ENCODE measurements at places on chromosomes 7 and 10.

DNA sequence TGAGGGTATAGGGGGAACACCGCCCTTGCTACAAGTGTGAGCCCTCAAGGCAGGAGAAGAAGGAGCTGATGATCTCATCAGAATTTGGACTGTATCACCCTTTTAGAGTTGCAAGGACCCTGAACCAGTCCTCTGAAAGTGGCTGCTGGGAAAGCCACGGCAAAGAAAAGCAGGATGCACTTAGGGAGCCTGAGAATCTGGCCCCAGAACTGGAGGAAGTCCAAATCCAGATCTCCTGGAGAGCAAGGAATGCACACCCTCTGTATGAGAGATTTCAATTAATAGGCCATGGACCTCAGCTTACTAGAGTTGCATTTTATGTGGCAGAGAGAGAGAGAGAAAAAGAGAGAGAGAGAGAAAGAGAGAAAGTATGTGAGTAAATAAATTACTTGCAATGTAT lies 662.9 kb downstream of the CCSER2 start:
- no peak for DNase-seq

DNA sequence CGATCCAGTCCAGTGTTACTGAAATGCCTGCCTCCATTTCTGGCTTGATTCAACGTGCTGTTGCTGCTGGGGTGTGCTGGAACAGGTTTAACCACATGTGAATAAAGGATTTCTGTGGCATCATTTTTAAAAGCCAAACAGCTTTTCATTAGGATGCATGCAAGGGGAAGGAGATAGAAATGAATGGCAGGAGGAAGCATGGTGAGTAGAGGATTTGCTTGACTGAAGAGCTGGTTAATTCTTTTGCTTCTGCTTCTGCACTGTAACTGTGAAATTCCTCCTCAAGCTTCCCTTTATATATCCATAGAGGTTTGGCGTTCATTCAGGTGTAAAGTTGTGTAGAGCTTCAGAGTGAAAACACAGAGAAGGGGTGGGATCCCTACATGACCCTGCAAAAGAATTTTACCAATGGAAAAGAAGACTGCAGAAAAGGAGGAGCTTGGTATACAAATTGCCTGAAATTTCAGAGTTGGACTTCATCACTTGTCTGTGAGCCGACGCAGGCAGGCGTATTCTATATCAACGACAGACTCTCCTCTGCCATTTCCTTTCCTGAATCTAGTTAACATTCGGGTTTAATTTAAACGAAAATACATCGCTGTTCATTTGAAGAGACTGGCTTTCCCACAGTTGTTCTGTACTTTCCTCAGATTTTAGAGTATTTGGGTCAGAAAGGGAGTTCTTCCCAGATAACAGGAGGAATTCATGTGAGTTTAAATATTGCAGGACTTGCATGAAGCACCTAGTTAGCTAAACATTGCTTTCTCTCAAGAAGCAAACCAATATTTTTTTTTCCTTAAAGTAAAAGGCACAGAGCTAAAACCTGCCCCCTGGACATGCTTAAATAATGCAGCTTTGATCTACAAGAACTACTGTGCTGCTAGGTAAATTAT lies at the start of gene SOSTDC1:
Gene SOSTDC1 (minus strand): TSS at position 270 of the 893 bp plus-strand sequence. CDS start 70 bp downstream, at position 200.
- no peak for DNase-seq

DNA sequence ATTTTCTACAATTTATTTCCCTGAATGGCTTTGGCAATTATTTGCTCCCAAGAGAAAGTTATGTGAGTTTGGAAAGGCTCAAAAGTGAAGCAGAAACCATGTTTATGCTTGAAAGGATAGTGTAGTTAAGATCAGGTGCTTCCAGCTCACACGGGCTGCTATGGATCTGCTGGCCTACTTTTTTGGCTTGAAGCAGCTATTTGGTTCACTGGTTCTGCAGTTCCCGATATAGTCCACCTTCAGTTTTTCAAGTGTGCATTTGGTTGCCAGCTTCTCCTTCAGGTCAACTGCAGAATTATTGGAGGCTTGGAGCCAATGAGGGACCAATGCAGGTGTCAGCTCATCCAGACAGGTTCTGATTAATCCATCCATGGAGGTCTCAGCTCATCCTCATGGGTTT lies 484.3 kb upstream of the SEMA3A start:
- no peak for DNase-seq

- no peak for DNase-seq
Measured at GRCh38 chr7:116139807-116140206, 70.5 kb upstream of the TES start.

DNA sequence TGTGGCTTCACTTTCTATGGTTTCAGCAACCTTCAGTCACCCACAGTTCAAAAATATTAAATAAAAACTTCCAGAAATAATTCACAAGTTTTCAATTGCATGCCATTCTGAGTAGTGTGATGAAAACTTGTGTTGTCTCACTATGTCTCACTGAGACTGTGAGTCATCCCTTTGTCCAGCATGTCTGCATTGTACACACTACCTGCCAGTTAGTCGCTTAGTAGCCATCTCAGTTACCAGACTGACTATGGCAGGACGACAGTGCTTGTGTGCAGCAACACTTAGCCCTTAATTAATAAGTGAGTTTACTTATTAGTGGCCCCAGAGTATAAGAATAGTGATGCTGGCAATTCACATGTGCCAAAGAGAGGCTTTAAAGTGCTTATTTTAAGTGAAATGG lies 22.5 kb downstream of the CCDC186 start:
- DNase-seq: no peak

DNA sequence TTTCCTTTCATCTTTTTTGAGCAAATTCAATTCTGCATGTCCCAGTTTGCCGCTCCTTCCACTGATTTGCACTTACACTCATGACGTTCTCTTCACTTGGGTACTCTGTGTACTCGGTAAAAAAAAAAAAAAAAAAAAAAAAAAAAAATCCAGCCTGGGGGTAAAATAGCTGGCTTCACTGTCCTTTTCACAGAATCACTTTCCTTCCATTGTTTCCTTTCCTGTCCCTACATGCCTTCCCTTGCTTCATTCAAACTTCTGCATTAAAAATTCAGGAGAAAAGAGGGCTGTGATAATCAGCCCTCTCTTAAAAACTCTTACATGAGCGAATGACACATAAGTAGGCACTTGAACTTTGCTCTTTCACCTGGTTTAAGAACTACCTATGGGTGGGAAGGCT lies 8.7 kb downstream of the ANKRD1 start:
- no peak for DNase-seq

GRCh38 chr7:26489391-26489790 lies 197.7 kb downstream of the SNX10 start:
- no peak for DNase-seq

DNA sequence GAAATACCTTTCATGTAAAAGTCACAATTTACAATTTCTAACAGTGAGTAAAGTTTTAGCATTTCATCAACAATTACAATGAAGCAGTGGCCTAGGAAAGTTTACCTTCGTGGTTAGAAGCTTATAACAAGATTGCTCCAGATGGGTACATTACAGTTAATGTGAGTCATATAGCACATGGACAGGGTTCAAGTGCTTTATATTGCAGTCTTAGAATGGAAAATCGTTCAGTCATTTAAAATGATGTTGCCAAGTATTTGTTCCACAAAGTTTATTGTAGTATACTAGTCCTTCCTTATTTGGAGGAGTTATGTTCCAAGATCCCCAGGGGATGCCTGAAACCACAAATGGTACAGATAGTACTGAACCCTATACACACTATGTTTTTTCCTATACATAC lies 174.6 kb upstream of the TARP start:
- no peak for DNase-seq

DNA sequence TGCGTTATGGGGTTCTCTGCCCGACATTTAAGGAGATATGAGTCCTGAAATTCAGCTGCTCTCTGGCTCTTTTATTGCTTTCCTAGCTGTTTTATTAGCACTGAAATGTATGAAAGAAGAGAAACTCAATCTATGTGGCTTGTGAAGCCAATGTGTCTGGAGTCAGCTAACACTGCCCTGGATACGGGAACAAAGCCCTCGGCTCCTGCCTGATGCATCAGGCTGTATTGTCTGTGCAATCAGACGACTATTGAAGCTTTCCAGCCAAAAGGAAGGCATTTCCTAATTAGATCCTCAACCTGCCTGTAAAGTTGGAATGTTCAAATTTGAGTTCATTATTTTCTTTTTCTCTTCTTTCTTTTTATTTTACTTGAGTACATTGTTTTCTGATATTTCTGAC lies 22.0 kb upstream of the TM9SF3 start:
- DNase-seq: no peak

DNA sequence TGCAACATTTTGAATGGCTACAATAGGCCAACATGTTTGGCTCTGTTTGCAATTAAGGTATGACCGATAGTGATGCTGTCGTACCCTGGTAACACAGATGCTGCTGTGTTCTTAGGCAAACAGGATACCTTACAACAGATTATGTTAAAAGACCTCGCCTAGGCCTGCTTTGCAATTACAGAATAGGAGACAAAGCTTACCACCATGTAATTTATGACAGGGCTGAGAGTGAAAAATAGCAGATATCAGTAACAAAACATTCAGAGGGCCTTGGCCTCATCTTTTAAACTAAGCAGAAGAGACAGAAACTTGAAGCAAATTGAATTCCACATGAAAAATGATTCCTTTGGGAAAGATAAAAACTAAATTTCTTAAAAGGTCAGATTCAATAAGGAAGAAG lies 29.4 kb upstream of the ABLIM1 start:
- DNase-seq: peak; percentile 18

DNA sequence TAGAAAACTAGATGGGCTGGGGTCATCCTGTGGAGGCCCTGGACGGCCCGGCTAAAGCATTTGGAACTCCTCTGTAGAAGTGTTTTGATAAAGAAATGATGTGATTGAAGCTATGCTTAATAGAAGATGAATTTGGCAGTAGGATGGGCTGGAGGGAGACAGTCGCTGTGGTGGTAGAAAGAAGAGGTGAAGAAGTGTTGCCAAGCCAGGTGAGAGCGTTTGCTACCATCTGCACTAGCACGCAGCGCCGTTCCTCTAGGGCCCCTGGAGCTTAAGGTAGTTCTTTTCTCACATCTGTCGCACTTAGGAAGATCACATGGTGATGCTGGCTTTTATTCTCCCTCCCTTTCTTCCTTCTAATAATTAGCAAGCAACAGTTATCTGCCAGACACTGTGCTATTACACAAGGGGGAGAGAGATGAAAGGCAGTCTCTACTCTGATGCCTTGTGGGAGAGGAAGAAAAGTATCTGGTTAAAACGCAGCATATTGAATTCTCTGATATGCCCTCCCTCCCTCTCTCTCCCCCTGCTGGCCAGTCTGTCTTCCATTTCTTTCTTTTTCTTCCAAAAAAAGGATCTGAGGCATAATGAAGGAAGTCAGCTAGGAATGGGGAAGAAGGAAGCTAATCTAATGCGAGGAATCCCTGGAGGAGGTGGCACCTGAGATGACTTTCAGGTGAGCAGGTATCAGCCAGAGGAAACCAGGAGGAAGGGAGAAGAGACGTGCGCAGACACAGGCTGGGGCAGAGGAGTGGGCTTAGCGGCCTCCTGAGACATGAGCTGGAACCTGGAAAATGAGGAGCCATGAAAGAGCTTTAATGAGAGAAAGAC lies 162.3 kb upstream of the KLF14 start:
- no peak for DNase-seq

GRCh38 chr7:13894377-13894776 lies 95.1 kb downstream of the ETV1 start:
- DNase-seq: no peak

DNA sequence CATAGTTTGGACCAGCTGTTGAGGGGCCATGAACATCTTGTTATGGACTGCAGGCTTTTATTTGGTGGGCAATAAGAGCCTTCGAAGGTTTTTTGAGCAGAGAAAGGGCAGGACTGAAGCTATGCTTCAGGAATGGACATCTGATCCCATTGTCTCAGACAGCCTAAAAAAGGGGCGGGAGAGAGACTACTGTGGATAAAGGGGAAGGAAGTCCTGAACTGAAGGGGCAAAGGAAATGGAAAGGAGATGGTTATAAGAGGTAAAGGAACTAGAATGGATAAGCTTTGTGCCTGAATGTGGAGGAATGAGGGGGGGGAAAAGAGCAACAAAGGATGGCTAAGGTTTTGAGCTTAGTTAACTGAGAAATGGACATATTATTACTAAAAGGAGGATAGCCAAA lies 172.5 kb downstream of the SKAP2 start:
- DNase-seq: no peak

GRCh38 chr7:5578495-5578894 lies 154.9 kb upstream of the TNRC18 start:
- DNase-seq: no peak

DNA sequence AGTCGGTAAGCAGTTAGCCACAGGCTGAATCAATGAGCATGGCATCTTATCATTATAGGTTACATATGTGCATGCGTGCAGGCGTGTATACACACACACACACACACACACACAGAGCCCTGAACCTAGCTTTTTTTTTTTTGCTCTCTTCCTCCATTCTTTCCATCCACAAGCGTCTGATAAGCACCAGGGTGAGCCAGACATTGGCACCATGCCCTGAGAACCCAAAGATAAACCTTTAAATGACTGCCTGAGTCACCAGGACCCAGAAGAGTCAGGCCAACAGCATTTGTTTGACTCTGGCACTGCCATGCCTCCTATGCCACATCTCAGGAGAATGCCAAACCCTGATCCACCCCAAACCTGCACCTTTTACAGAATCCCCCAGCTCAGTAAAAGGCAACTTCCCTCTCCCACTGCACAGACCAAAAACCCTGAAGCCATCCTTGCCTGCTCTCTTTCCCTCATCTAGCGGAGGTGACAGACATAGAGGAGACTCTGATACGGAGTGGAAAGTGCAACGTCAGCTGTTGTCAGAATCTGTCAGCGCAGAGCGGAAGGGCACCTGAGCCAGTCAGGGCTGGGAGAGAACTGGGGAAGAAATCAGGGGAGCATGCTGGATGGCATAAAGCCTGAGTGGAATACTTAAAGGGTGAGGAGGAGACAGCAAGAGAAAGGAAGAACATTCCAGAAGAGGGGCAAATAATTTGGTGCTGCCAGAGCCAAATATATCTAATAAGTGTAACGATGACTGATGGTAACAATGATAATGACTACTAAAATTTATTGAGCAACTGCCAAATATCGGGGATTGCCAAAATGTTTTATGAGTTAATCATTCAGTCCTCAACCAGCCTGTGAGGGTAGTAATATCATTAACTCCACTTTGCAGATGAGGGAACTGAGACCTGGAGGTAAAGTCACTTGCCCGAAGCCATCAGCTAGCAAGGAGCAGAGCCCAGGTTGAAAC lies 3.2 kb downstream of the PARP12 start:
- DNase-seq: no peak

- DNase-seq: no peak
Measured at GRCh38 chr7:27478084-27478483, 184.6 kb downstream of the HIBADH start.

GRCh38 chr7:140219672-140220524 lies 43.1 kb upstream of the KDM7A start:
- DNase-seq: no peak

DNA sequence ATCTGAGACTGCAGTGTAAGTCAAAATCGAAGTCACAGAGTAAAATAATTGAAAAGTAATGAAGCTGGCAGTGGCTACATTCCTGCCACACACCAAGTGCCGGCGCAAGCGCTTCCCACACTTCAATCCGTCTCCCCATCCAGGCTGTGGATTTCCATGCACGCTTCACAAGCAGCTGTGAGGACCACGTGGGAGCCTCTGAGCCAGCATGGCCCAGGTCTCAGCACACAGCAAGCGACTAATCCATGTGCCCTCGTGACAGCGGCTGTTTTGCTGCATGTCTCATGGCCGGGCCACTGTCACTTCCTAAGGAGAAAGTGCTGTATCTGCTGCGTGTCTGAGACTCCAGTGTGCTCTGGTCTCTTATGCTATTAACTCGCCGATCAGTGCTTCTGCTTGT lies 566.9 kb downstream of the DNAJB6 start:
- DNase-seq: peak; percentile 47

GRCh38 chr10:112389271-112389822 lies 15.4 kb downstream of the ACSL5 start:
- DNase-seq: no peak

GRCh38 chr7:97733276-97734161 lies 1.6 kb downstream of the TAC1 start:
- DNase-seq: peak; percentile 31

Data from WERI-Rb-1 (cell line).